ENCODE measurements at places on chromosomes 12 and 14.
A peak's percentile ranks its signal among the peaks of the same experiment; 100 is the strongest.

GRCh38 chr14:62957562-62957961 lies 87.7 kb downstream of the KCNH5 start:
- DNase-seq, result no peak

GRCh38 chr12:122399592-122400373 lies 22.7 kb downstream of the CLIP1 start:
- DNase-seq, result peak; percentile 61

GRCh38 chr12:99767809-99768208 lies 120.3 kb downstream of the GARIN6 start:
- no peak for DNase-seq

- no peak for DNase-seq
Observed at GRCh38 chr14:32413967-32414640, 85.0 kb downstream of the AKAP6 start.

DNA sequence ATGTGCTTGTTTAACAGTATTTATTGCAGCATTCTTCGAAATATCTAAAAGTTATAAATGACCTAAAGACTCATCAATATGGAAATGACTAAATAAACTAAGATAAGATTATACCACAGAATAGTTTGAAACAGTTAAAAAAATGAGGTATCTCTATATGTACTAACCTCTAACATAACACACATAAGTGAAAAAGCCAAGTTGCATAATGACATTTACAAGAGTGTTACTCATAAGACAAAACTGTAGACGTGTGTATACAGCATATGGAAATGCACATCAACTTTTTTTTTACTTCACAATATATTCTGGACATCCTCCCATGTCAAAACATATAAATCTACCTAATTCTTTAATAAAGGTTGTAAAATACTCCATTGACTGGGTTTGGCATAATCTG lies 22.8 kb downstream of the CPM start:
- DNase-seq, result no peak

- no peak for DNase-seq
Observed at GRCh38 chr12:127162902-127163301, 1104.1 kb upstream of the TMEM132C start.

GRCh38 chr14:90853116-90853515 lies 36.9 kb upstream of the TTC7B start:
- no peak for DNase-seq

DNA sequence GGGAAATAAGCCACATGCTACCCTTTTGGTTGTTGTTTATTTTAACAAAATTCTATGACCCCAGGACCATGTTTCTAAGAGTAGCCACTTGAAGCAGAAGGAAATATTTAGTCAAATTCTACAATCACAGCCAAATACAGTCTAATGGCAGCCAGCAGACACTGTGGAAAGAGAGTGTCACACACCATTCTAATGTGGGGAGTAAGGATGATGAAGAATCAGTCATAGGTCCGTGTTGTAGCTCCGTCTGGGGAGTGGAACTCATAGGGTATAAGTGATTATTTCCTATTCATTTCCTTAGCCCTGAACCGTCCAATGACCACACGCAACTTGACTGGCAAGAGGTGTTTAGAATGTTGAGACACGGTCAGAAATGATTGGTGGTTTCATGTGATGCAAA lies 461.2 kb downstream of the DPF3 start:
- no peak for DNase-seq

DNA sequence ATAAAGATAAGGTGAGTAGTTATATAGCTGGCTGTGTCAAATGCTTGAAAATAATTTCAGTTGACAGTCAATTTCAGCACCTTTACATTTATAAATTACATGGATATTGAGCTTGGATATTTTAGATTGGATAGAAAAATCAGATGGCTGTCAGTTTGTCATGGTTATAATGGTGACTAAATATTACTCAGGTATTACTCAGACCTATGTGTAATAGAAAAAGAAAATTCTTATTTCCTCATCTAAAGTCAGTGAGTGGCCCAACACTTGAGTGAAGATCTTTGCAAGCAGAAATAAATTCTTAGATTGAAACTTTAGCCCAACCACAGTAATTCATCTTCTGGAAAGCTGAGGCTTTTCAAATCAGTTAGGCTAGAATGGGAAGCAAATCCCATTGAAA lies 354.4 kb downstream of the NAV3 start:
- DNase-seq, result no peak

- no peak for DNase-seq
Observed at GRCh38 chr12:110330544-110330943, 49.5 kb downstream of the ATP2A2 start.

GRCh38 chr12:34219046-34219770 lies 196.9 kb downstream of the ALG10 start:
- no peak for DNase-seq

GRCh38 chr12:60539592-60539991 lies 943.8 kb downstream of the SLC16A7 start:
- DNase-seq, result no peak

Measured in GM19239 (cell line).